ENCODE measurements at places on chromosomes 7 and 10. TPM values are rescaled to one million over a fixed set of nuclear protein-coding genes. Genes with fewer than 3 reads are reported as not detected.
A peak's percentile ranks its signal among the peaks of the same experiment; 100 is the strongest.

Gene ACTR3C
- polyA plus RNA-seq = 0.66 TPM

- no peak for DNase-seq
Observed at GRCh38 chr10:71193516-71193915, 18.9 kb upstream of the UNC5B start.

- DNase-seq = peak; percentile 70
Observed at GRCh38 chr7:1458683-1459511, at the start of gene MICALL2. MICALL2 (minus strand) TSS chr7:1459470; CDS start chr7:1459326, 144 bp downstream.

DNA sequence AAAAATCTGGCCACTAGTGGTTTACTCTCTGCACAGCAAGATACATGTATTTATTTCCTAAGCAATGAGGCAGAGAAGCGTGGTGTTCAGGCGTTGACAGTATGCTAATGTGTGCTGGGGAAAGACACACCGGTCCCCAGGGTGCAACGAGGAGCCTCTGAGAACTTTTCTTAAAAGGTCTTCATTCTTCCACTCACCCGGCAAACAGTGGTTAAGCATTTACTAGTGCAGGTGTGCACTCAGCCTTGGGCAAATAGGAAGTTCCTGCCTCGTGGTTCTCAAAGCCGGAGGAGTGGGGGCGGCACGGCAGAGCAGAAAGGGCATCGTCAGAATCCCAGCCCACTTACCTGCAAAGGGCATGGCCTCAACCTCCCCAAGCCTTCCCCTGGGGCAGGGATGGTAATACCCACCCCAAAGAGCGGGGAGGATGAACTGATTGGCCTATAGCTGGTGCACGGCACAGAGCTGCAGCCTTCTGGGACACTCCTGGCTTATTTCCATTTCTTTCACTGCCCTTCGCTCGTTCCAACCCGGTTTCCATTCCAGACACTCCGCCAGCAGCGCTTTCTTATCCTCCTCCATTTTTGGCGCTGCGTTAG is 184.3 kb upstream of the CTBP2 start:
- no peak for DNase-seq

DNA sequence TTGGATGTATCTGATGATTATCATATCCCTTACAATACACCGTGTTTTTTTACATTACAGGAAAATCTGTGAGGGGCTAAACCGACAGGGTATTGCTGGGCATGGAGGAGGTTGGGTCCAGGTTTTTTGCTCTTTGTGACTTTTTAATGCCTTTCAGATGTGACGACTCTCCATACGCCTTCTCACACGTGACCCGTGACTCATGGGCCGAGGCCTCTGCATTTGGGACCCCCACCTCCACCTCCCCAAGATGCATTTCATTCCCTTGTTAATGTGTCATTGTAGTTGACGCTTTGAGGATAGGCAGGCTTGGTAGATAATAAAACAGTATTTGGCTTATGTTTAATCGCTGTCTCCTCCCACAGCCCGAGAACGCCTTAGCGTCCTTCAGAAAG is 95.3 kb downstream of the CUX1 start:
- no peak for DNase-seq

Measured in muscle of back (tissue), 13 donors.